ENCODE measurements at places on chromosomes 12 and 14.
A peak's percentile ranks its signal among the peaks of the same experiment; 100 is the strongest.

DNA sequence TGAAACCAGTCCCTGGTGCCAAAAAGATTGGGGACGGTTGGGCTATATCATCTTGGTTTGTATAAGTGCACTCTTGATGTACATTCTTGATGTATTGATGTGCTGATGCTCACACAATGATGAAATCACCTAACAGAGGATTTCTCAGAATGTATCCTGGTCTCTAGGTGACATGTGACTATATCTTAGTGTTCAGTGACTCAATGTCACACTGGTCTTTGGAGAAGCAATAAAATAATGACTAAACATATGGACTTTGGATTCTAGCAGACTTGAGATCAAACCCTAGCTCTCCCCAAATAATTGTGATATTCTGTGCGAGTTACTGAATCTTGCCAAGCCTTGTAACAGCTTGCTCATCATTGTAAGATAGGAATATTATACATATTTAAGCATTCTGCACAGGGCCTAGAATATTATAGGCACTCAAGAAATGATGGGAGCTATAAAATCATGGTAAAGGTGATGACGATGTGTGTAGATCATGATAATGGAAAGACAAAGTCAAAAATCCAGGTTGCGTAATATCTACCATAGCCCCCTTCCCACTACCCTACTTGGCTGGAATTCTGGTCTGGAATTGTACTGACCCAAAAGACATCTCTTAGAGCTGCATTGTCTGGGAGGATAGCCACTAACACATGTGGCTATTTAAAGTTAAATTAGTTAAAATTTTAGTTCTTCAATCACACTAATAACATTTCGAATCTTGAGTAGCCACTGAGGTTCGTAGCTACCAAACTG is 117.6 kb upstream of the PWP1 start:
- DNase-seq: no peak

GRCh38 chr12:92562063-92562734 is 140.6 kb upstream of the PLEKHG7 start:
- DNase-seq: no peak

GRCh38 chr14:71322655-71323250 is 415.5 kb downstream of the PCNX1 start:
- peak; percentile 49 for DNase-seq

- DNase-seq: no peak
These were observed 58.2 kb upstream of the STRN3 start for GRCh38 chr14:31084385-31084784.

DNA sequence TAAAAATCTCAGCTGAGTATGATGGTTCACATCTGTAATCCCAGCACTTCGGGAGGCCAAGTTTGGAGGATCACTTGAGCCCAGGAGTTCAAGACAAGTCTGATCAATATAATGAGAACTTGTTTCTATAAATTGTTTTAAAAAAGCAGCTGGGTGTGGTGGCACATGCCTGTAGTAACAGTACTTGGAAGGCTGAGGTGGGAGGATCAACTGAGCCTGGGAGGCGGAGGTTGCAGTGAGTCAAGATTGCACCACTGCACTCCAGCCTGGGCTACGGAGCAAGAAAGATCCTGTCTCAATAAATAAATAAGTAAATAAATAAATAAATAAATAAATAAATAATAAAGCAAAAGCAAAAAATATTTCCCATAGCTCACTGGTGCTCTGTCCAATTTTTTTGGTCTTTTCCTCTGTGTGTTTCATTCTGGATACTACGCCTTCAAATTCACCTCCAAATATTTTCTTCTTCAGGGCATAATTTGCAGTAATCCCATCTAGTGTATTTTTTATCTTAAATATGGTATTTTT is 32.7 kb upstream of the SNX6 start:
- DNase-seq: no peak

DNA sequence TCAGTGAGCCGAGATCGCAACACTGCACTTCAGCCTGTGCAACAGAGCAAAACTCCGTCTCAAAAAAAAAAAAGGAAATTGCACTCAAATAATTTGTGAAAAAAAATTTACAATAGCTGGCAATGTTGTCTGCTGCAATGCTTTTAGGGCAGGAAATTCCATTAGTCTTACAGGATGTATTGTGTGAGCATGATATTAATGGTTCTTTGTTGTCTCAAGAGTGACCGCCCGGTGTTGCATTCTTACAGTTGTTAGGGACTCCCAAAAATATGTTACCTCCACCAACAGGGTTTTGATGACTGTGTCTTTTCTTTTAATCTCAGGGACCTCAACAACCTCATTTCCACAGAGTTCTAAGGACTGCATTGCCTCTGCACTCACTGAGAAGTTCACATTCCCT is 44.8 kb downstream of the PZP start:
- DNase-seq: no peak

- no peak for DNase-seq
These were observed 36.2 kb upstream of the ETNK1 start for GRCh38 chr12:22588817-22589216.

All from EL (cell line).